ENCODE measurements at places on chromosomes 16 and 17. TPM values are rescaled to one million over a fixed set of nuclear protein-coding genes. Genes with fewer than 3 reads are reported as not detected.

Gene ADAM11
- 0.33 TPM for total RNA-seq

Gene PAFAH1B1
- total RNA-seq: 135 TPM

Gene TBC1D3I
- 0.17 TPM for total RNA-seq

Gene FZD2
- not detected for total RNA-seq

Gene SOST
- total RNA-seq: not detected

Gene SEZ6
- not detected for total RNA-seq

Gene NPIPB9
- total RNA-seq: 1.2 TPM

Gene POLR2C
- 47.7 TPM for total RNA-seq

Gene PRDM7
- total RNA-seq: not detected

Gene ENGASE
- 54.2 TPM for total RNA-seq

Gene SLC35G6
- total RNA-seq: not detected

Gene CLEC3A
- not detected for total RNA-seq

Gene GPR179
- total RNA-seq: not detected

Gene WFDC1
- total RNA-seq: 0.39 TPM

Gene MKS1
- 18.7 TPM for total RNA-seq

Gene KRT33B
- not detected for total RNA-seq

Gene BCO1
- not detected for total RNA-seq

Gene ARL5C
- total RNA-seq: not detected

Data from activated naive CD4-positive, alpha-beta T cell treated with anti-CD3 and anti-CD28 coated beads, Interleukin-2, amount 10 ng/mL, durations not matched to agents 5 hours and 36 hours (primary cell).